ENCODE measurements at places on chromosomes 1 and 21.

DNA sequence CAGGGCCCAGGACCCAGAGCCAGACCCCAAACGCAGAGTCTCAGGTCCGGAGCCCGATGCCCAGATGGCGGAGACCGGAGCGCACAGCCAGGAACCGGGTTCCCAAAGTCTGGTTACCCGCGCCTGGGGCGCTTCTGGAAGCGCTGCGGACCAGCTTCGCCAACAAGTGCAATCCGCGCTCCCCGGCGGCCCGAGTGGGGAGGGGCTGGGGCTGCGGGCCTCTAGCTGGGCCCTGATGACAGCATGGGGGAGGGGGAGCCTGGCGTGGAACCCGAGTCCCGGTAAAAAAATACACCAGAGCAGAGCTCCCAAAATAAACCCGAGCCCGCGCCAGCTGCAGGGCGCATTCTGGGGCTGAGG lies 494 bp downstream of the NT5C1A start:
- DNase-seq: no peak

GRCh38 chr1:98766255-98766654 lies 104.7 kb downstream of the SNX7 start:
- DNase-seq: no peak

DNA sequence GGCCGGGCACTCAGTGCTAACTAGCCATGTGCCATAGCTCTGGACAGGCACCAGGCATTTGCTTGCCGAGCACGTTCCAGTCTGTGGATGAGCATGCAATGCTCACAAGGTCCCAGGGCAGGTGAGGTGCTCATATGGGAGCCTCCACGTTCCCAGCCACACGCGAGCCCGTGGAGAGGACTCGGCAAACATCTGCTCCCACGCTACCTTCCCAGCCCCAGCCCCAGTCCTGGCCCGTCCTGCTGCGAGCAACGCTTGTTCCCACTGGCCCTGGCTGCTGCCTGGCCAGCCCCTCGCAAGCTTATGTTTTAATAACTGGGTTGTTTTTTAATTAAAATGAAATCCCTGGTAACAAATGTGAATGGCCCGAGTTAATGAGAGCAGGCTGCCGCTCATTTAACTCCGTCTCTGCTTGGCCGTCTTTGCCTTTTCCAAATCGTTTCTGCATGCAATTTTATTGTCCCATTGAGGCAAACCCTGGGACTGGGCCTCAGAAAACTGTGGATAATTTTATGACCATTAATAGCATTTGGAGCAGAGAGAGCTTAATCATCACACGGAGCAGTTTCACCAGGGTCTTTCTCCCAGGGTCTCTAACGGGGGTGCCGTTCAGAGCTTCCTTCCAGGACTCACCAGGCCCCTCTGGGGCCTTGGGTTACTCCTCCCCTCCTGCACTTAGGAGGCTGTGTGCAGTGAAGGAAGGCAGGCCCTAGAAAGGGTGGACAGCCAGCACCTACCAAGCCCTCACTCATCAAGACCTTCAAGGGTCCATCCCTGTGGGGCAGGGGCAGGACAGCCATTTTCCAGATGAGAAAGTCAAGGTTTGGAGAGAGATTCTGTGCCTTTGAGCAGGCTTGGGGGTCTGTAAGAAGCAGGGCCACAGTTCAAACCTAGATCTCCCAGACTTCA lies 136.8 kb downstream of the GLIS1 start:
- no peak for DNase-seq

GRCh38 chr1:197017558-197018146 lies 40.3 kb downstream of the CFHR5 start:
- no peak for DNase-seq

DNA sequence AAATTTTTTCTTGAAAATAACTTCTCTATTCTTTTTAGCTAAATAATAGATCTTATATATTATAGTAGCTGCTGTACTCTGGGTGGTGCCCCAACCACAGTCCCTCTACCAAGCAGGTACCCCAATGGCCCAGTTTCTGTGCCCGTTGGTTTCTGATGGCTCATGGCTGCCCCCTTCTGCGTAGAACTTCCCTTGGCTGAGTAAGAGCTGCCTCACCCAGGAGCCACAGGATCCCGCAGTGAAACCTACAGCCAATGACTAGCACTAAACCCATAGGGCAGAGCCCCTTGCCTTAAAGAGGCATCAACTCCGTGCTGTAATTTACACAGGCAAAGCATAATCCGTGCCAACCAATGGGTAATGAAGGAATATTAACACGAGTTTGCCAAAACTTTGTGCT lies 247.5 kb downstream of the USH2A start:
- no peak for DNase-seq

DNA sequence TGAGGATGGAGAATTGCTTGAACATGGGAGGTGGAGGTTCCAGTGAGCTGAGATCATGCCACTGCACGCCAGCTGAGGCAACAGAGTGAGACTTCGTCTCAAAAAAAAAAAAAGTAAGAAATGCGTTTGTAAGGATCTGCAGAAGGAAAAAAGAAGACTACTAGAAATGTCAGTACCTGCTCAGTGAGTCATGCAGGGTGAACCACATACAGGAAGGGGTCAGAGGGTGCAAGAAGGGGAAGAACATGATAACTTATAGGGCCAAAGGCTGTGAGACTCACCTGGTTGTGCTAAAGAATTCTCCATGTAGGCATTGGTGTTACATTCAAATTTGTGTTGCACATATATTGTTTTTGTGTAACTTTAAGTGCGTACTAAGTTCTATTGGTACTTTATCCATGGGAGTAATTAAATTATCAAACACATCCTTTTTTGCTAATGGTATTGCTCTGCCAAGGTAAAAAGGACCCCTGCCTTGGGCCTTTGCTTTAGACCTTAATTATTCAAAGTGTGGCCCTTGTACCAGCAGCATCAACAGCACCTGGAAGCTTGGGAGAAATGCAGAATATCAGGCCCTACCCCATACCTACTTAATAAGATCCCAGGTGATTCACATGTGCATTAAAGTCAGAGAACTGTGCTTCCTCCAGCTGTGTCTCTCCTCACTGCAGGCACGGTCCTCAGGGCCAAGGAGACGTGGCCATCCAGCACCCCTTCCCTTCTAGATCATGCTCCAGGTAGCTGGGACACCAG lies 96.4 kb upstream of the PPP2R5A start:
- DNase-seq: peak; percentile 85

GRCh38 chr1:55195521-55196233 lies 19.5 kb downstream of the USP24 start:
- peak; percentile 69 for DNase-seq

DNA sequence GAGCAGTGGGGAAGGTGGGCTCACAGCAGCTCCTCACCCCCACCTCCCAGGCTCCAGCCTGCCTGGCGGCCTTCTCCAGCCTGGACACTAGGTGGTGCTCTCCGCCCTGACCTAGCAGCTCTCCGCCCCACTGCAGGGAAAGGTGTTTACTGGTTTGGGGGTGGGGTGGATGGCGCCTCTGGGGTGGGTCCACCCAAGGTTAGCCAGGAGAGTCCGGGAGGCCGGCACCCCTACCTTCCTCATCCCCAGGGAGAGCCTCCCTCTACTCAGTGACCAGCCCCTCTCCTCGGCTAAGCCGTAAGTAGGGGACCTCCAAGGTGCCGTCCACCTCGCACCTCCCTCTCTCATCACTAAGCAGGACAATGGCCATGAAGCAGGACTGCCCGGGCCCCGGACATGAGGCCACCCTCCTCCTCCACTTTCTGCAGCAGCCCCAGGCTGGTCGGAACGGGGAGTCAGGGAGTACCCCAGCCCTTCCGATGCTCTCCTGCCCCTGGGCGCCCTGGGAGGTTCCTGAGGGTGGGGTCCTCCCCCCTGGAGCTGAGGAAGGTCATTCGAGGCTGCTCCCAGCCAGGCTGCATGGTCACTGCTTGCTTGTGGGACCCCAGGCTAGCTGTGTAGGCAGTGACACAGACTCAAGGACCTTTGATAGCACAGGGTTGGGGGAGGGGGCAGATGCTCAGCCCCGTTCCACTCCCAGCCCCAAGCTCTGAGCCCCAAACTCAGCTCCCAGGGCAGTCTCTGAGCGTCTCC lies 101.4 kb upstream of the VAMP3 start:
- DNase-seq: peak; percentile 54

GRCh38 chr1:108050911-108051629 lies 86.1 kb upstream of the VAV3 start:
- DNase-seq: no peak

DNA sequence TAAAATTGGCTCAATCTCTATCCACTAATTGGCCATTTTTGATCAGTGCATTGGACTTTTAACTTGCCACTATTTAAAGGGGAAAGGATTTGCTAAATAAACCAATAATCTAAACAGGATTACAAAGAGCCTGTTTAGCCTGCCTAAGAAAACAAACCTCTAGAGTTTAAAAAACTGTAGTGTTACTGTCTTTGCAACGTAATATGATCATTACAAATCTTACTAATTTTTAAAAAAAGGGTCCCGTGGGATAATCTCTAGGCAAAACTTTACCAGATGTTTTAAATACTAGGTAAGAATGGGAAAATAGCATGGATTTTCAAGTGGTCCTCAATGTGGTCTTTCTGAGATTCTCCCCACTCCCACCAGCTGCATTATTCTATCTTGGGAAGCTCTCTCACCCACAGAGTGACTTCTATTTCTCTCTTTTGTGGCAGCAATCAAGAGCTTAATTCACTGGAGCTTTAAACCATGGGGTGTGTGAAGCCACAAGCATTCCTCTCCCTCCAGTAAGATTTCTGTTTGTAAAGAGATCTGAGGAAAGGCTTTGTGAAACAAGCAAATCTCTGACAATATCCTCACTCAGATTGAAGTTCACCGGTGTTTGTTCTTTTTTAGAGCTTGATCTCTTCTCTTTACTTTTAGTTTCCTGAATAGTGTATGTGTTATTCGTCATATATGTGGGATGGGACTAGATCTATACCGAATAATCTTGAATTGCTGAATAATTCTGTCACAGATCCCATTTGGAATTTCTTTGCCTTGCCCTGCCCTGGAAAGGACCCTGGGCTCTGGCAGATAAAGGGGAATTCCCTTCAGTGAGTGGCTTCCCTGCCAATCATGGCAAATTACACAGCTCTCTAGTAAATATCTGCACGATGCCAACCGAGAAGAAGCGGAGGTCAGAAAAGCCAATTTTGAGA lies 132.2 kb downstream of the TLR5 start:
- DNase-seq: no peak

DNA sequence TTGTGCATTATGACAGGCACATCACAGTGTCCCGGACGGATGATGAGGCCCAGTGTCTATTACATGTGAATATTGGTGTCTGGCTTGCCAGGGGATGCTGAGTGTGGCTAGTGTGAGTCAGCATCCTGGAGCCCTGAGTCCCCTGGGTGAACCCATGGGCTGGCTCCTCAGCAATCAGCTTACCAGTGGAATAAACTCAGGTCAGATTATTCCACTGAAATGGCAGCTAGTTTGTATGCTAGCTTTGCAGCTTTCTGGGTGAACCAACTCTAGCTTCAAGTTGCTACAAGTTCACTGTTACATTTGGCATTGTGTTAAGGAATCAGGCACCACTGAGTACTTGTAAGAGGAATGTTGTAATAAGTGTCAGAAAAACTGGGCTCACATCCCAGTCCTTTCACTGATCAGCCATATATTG lies 23.9 kb upstream of the RPTN start:
- DNase-seq: peak; percentile 97

GRCh38 chr21:39952265-39952664 lies 85.0 kb downstream of the PCP4 start:
- DNase-seq: no peak

GRCh38 chr1:231419147-231419546 lies 2.9 kb downstream of the EGLN1 start:
- peak; percentile 4 for DNase-seq

GRCh38 chr21:29585462-29585861 lies 286.7 kb downstream of the BACH1 start:
- DNase-seq: no peak

- DNase-seq: no peak
These were observed 4.2 kb upstream of the STXBP3 start for GRCh38 chr1:108742253-108742652.

- DNase-seq: peak; percentile 83
These were observed 4.5 kb downstream of the TRAF5 start for GRCh38 chr1:211331011-211331709.

GRCh38 chr1:145927916-145928643 lies 796 bp upstream of the RBM8A start:
- DNase-seq: no peak

GRCh38 chr1:154936555-154937084 lies at the start of gene PMVK:
PMVK (minus strand) TSS chr1:154936719; CDS start chr1:154936685, 34 bp downstream.
- DNase-seq: peak; percentile 98

DNA sequence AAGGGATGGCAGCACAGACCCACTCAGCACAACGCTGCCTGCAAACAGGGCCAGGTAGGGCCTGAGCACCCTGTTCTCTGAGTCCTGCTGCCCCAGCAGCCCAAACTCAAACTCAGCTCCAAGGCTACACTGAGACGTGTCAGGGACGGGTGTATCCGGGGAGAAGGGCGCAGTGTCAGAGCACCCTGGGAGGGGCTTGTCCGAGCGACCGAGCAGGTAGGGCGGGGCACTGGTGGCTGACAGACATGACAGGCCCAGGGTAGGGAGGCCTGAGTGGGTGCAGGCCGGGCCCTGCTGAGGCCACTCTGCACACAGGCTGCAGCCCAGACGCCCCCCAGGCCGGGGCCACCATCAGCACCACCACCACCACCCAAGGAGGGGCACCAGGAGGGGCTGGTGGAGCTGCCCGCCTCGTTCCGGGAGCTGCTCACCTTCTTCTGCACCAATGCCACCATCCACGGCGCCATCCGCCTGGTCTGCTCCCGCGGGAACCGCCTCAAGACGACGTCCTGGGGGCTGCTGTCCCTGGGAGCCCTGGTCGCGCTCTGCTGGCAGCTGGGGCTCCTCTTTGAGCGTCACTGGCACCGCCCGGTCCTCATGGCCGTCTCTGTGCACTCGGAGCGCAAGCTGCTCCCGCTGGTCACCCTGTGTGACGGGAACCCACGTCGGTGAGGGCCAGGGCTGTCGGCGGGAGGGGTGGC lies 5.5 kb downstream of the SCNN1D start:
- no peak for DNase-seq

- no peak for DNase-seq
These were observed 781.1 kb upstream of the ADGRL4 start for GRCh38 chr1:79787631-79788030.

GRCh38 chr1:35369922-35370671 lies 101.6 kb downstream of the ZMYM4 start:
- DNase-seq: no peak

DNA sequence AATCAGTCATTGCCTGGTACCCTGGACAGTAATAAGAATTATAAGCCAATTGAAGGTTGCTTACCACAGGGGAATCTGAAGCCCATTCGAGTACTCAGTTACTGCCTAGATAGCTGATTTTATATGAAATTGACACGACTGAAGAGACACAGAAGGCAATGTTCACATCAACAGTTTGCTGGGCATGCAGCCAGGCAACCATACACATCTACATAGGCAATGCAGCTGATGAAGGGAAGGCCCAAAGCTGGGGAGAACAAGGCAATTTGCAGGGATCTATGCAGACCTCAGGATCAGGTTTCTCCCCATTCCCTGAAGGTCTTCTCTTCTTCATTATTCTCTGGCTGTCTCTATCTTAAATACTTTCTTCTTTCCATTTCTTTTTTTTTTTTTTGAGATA lies 448.7 kb downstream of the PTBP2 start:
- no peak for DNase-seq

GRCh38 chr1:247357781-247358211 lies 26.1 kb upstream of the ZNF496 start:
- DNase-seq: peak; percentile 72
